ENCODE measurements at places on chromosomes 2 and 18. TPM values are rescaled to one million over a fixed set of nuclear protein-coding genes. Genes with fewer than 3 reads are reported as not detected.

The SERPINB10 gene
- total RNA-seq: not detected

The KCNE4 gene
- total RNA-seq: not detected

The SPIRE1 gene
- 29.9 TPM for total RNA-seq

The IL1F10 gene
- not detected for total RNA-seq

DNA sequence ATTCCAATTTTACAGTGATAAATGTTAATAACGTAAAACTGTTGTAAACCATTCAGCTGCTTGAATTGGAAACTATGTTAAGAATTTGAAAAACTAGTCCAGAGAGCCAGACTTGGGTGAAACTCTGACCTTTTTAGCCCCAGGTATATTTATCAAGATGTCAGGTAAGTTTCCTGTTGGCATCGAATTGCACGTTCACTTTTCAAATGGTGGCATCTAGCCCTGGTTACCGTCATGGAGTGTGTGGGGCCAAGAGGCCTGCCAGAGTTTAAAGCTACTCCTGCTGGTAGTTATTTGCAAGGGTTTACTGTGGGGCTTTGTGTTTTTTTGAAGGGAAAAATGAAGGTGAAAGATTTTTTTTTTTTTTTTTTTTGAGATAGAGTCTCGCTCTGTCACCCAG lies 109.9 kb downstream of the WDSUB1 start:
- peaks cover 4% of the 10 kb centered on the region for H3K36me3 ChIP-seq
- no peak overlapping the region for H3K27ac ChIP-seq
- no peak overlapping the region for H3K4me3 ChIP-seq

- no peak for DNase-seq
- peaks cover 9% of the 10 kb centered on the region for H3K4me1 ChIP-seq
- no peak overlapping the region for H3K27ac ChIP-seq
- H3K4me3 ChIP-seq: no peak overlapping the region
Observed at GRCh38 chr2:191839918-191840804, 6.7 kb downstream of the CAVIN2 start.

DNA sequence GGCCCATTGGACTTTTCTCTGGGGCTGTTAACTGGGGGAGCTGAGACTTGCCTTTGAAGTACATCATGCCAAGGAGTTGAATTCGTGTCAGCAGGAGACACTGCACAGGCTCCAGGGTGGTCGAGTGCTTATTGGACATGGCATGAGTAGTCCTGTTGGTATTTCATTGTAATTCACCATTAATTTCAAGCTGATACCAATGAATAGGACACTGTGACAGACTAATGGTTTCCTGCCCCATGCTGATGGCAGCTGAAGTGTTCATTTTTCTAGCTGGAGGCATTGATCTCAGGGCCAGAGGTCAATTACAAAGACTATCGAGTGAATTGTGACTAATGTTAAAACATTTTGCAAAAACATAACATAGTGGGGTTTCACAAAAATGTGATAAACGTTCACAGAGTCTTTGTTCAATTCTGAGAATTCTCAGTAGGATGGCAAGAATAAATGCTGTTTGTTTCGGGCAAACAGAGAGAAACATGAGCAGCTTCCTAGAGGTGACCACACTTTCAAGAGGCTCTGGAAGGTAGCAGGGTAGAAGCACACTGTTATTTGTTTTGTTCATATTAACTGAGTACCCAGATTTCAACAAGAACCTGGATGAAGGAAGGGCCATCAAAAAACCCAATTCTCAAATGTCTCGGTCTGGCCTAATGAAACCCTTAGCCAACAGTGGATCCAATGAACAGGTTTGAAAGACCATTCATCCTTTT lies 90.6 kb upstream of the ARL4C start:
- no peaks in the 10 kb centered on the region for H3K4me1 ChIP-seq
- H3K27ac ChIP-seq: no peak overlapping the region
- H3K4me3 ChIP-seq: no peak overlapping the region
- DNase-seq: no peak
- no peaks in the 10 kb centered on the region for H3K27me3 ChIP-seq

GRCh38 chr2:112199188-112199587 lies 55.7 kb downstream of the ZC3H8 start:
- no peak overlapping the region for H3K4me3 ChIP-seq
- no peaks in the 10 kb centered on the region for H3K36me3 ChIP-seq
- no peak for DNase-seq
- H3K4me1 ChIP-seq: no peaks in the 10 kb centered on the region

DNA sequence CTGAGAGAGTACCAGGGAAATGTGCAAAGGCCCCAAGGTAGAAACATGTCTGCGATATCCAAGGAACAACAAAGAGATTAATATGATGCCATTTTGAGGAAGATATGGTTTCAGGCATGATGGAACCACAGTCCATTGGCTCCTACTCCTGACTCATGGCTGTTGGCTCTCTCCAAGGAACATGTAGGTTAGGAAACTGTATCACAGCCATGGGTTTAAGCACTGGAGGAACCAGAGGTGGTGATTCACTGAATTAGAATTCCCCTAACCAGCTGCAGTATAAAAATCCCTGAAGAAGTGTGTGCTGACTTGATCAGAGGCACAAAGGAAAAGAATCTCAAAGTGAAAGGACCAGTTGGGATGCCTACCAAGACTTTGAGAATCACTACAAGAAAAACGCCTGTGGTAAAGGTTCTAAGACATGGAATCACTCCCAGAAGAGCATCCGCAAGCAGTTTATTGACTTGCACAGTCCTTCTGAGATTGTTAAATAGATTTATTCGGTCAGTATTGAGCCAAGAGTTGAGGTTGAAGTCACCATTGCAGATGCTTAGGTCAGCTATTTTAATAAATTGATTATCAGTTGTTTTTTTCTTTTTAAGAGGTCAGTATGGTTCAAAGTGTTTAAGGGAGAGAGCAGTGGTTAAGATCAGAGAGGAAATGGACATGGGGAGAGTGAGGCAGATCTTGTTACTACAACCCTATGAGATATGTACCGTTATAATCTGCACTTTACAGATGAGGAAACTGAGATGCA lies 110.7 kb upstream of the OTX1 start:
- no peaks in the 10 kb centered on the region for H3K27me3 ChIP-seq
- H3K36me3 ChIP-seq: no peaks in the 10 kb centered on the region
- no peak overlapping the region for H3K4me3 ChIP-seq
- no peak for DNase-seq

GRCh38 chr18:32435631-32436500 lies 34.8 kb downstream of the GAREM1 start:
- no peak overlapping the region for H3K27ac ChIP-seq
- no peak for DNase-seq
- H3K4me3 ChIP-seq: no peak overlapping the region

- no peak for DNase-seq
- no peaks in the 10 kb centered on the region for H3K36me3 ChIP-seq
- H3K4me3 ChIP-seq: no peak overlapping the region
- peak overlapping the region; percentile 79 for H3K27ac ChIP-seq
Observed at GRCh38 chr18:69491576-69491975, 90.9 kb downstream of the DOK6 start.

GRCh38 chr2:100239486-100240210 lies 82.7 kb downstream of the LONRF2 start:
- H3K27me3 ChIP-seq: peaks cover 2% of the 10 kb centered on the region
- H3K36me3 ChIP-seq: no peaks in the 10 kb centered on the region
- H3K4me3 ChIP-seq: no peak overlapping the region
- DNase-seq: no peak
- no peak overlapping the region for H3K27ac ChIP-seq
- H3K4me1 ChIP-seq: peaks cover 33% of the 10 kb centered on the region

DNA sequence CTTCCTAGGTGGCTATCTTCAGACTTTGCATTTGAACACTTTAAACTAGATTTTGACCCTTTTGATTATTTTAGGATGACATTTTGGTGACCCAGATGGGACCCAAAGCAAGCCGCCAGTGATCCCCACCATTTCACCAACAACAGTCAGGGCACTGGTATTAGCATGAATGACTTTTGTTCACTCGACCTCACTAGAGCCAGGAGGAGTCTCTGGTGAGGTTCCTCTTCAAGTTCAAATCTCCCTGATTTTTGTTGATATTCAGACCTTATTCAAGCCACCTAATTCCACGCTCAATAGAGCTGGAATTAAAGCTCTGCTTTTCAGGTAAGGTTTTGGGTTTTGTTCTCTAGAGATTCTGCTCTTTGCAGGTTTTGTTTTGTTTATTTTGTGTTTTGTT lies 202.3 kb downstream of the MREG start:
- no peak for DNase-seq
- H3K4me3 ChIP-seq: no peak overlapping the region
- no peaks in the 10 kb centered on the region for H3K4me1 ChIP-seq
- no peak overlapping the region for H3K27ac ChIP-seq
- H3K27me3 ChIP-seq: no peaks in the 10 kb centered on the region

- H3K4me1 ChIP-seq: peaks cover 13% of the 10 kb centered on the region
- H3K27me3 ChIP-seq: peaks cover 13% of the 10 kb centered on the region
- H3K27ac ChIP-seq: peak within 1 kb of the TSS; percentile 52
- DNase-seq: peak; percentile 50
- H3K4me3 ChIP-seq: peak within 1 kb of the TSS; percentile 80
- no peaks in the 10 kb centered on the region for H3K36me3 ChIP-seq
Observed at GRCh38 chr18:49561289-49562193, at the start of gene LIPG. Gene LIPG, plus strand, starts transcription at chr18:49562057. Its CDS starts 252 bp downstream, at chr18:49562309.

DNA sequence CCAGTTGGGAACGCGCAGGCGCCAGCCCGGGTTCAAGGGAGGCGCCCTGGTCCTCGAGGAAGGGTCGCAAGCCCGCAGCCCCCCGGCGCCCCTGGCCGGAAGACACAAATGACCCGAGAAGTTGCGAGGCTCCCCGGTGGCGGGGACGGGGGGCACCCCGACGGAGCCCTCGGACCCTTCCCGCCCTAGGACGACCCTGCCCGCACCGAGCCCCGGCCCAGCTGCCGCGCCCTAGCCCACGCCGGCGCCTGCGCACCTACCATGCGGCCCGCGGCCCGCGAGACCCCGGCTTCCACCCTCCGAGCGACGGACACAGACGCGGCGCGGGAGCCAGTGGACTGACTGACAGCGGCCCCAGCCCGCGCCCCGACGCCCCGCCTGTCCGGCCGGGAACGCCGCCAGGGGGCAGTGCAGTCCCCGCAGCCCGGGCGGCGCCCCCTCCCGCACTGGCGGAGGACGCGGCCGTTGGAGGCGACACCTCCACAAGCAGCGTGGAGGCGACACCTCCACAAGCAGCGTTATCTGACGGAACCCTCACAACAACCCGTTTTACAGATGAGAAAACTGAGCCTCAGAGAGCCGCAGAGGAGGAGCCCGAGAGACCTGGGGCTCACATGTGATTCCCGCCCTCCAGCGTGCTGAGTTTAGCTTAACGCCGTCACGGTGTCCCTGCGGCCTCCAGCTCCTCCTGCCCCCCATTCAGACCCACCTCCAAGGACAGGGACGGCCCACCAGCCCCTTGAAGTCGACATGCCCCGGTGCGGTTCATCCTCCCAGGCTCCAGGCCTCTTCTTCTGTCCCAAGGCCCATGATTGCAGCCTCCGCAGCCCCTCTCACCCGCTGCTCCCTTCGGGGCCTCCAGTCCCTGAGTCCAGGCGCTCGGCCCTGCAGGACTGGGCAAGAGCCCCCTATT lies at the start of gene NMUR1:
Gene NMUR1, minus strand, starts transcription at position 347 of the 913 bp plus-strand sequence. Its CDS starts 84 bp downstream, at position 263.
- DNase-seq: peak; percentile 61
- peaks cover 16% of the 10 kb centered on the region for H3K27me3 ChIP-seq
- peaks cover 4% of the 10 kb centered on the region for H3K4me1 ChIP-seq
- no peaks in the 10 kb centered on the region for H3K36me3 ChIP-seq

All from glutamatergic neuron (in vitro differentiated cells).